NCI-H1436 (cell line): ENCODE measurements at places on chromosomes 16 and 17.

GRCh38 chr16:68528686-68529379 lies 10.3 kb upstream of the ZFP90 start:
- DNase-seq: peak; percentile 73

GRCh38 chr16:81470796-81471636 lies 26.4 kb downstream of the CMIP start:
- no peak for DNase-seq

- no peak for DNase-seq
Measured at GRCh38 chr17:41118721-41119120, 548 bp upstream of the KRTAP4-11 start.

DNA sequence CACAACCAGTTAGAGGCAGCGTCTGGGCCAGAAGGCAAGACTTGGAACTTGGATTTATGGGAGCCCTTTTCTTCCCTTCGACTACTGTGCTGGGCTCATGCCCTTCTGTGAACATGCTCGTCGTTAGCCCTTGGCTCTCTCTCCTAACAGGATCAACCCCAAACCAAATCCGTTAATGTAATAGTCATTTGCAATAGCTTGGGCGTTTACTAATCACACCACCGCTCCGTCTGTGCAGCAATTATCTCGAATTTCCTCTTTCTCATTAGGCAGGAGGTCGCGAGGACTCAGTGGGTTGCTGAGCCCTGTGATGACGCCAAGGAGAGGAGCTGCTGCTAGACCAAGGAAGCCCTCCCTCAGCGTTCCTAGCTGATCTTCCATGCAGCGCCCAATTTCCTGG lies 114.7 kb downstream of the ENGASE start:
- DNase-seq: no peak

DNA sequence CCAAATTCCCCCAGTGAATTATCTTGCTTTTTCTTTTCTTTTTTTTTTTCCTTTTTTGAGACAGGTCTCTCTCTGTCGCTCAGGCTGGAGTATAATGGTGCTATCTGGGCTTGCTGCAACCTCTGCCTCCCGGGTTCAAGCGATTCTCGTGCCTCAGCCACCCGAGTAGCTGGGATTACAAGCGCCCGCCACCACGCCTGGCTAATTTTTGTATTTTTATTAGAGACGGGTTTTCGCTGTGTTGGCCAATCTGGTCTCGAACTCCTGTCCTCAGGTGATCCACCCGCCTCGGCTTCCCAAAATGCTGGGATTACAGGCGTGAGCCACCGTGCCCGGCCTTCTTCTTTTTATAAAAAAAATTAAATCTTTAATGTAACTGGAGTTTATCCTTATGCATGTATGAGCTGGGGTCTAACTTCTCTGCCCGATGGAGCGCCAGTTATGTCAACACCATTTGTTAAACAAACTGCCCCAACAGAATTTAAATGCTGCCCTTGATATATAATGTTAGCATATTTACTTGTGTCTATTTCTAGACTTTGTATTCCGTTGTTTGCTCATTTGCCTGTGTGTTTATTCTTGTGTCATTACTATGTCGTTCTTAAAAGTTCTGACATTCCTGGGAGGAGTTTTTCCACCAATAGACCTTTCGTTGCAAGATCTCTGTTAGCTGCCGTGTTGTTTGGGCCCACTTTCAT lies 535 bp upstream of the AURKB start:
- no peak for DNase-seq

DNA sequence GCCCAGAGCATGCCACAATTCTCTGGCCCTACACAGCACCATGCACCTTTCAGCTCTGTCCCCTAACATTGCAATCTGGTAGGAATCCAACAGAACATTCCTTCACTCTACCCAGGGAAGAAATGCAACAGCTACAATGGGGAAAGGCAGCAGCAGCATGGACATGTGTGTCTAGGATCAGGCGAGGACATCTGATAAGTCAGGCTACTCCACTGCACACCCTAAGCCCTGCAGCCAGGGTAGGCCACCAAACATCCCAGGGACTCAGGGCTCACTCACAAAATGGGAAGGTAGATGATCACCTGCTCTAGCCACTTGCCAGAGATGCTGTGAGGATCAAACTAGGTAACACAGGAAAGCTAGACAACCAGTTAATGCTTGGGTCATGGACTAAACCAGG lies 5.1 kb downstream of the RANBP10 start:
- no peak for DNase-seq

- no peak for DNase-seq
Measured at GRCh38 chr16:50326264-50326663, 42.5 kb downstream of the BRD7 start.

- no peak for DNase-seq
Measured at GRCh38 chr16:11326737-11327276, 18.5 kb upstream of the RMI2 start.

DNA sequence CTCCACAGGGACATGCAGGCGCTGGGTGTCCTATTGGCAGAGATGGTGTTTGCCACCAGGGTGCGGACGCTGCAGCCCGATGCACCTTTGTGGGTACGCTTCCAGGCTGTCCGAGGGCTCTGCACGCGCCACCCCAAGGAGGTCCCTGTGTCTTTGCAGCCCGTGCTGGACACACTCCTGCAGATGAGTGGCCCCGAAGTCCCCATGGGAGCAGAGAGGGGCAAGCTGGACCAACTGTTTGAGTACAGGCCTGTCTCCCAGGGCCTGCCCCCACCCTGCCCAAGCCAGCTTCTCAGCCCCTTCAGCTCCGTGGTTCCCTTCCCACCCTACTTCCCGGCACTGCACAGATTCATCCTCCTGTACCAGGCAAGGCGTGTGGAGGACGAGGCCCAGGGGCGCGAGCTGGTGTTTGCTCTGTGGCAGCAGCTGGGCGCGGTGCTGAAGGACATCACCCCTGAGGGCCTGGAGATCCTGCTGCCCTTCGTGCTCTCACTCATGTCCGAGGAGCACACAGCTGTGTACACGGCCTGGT lies 2.8 kb downstream of the WDR81 start:
- no peak for DNase-seq

- no peak for DNase-seq
Measured at GRCh38 chr16:51228097-51228659, 77.1 kb upstream of the SALL1 start.

DNA sequence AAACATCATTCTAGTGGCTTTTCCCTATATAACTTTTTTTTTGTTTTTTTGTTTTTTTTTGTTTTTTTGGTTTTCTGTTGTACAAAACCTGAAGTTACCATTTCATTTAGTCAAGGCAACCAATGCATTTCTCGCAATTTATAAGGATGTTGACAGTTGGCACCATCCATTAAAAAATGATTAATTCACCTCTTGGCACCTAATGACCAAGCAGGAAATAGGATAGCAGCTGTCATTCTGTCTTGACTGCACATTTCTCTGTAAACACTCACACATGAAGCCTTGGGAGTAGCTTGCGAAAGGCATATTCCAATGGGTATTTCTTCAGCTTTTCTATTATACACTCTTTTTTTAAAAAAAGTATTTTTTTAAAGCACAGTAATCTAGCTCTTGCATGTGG lies 77.5 kb downstream of the SYCE1L start:
- no peak for DNase-seq

GRCh38 chr17:65366102-65366844 lies 195.2 kb downstream of the AXIN2 start:
- no peak for DNase-seq

DNA sequence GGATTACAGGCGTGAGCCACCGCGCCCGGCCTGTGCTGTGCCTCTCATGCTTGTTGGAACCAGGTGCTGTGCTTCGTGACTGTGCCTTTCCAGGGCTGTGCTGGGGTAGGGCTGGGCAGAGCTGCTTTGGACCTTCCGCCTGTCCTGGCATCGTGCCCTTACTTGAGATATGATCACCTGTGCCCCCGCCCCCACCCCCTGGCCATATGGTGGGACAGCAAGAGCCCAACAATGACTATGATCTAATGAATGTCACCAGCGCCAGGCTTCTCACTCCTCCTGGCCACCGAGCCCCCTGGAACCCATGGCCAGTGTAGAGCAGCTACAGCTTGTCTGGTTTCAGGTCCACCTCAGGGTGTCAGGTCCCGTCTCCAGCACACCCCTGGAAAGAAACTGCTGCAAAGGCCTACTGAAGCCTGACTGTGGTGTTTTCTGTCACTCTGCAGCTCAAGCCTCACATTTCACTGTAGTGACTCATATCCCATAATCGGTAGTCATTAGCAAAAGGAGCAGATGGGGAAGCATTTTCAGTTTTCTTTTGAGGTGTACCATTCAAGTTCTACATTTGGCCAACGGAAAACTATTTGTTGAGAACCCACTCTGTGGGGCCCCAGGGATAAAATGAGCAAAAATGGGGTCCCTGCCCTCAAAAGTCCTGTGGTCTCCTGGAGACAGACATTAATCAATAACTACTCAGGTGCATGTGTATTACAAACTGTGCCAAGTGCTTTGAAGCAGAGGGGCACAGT lies 22.1 kb downstream of the FCSK start:
- no peak for DNase-seq

- no peak for DNase-seq
Measured at GRCh38 chr17:35265071-35265470, 22.2 kb downstream of the SLFN5 start.

- DNase-seq: no peak
Measured at GRCh38 chr17:2343421-2343820, 6.1 kb downstream of the SGSM2 start.

DNA sequence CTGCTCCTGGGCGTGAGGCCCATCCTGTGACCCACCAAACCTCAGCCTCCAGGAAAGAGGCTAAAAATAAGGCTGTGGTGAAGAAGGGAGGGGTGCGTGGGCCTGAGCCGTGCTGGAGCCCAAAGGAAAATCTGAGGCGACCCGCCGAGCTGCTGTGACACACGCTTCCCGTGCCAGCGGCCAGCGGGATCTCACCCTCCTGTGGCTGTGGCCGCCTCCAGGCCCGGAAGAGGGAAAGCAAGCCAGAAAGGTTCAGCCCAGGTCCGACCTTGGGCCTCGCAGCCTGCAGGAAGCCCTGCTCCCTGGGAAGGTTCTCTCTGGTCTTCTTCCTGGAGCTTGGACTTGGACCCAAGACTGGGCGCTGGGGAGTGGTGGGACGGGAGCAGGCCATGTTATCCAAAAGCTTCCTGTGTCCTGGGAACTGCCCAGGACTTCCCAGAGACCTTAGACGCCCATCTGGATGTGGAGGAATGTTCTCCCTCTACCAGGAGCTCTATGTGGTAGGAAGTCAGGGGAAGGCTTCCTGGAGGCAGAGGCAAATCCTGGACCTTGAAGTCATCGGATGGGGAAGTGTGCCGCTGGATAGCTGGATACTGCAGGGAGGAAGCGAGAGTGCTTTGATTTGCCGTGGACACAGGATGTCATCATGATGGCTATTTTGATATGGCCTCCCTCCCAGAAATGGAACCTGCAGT lies 11.4 kb downstream of the SPNS2 start:
- no peak for DNase-seq

DNA sequence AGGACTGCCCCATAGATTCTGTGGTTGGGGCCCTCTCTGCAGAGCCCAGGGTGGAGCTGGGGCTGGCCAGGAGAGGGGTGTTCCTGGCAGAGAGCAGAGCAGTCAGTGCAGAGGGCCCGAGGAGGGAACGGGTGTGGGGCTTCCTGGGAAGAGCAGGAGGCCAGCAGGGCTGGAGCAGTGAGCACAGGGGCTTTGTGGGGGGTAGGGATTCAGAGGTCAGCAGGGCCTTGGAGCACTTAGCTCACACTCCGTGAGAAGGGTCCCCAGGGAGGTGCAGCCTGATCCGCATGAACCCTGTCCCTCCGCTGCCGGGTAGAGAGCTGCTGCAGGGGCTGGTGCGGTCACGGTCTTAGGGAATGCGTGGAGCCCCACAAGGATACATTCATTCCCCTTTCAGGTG lies 113.0 kb upstream of the CIBAR2 start:
- no peak for DNase-seq

DNA sequence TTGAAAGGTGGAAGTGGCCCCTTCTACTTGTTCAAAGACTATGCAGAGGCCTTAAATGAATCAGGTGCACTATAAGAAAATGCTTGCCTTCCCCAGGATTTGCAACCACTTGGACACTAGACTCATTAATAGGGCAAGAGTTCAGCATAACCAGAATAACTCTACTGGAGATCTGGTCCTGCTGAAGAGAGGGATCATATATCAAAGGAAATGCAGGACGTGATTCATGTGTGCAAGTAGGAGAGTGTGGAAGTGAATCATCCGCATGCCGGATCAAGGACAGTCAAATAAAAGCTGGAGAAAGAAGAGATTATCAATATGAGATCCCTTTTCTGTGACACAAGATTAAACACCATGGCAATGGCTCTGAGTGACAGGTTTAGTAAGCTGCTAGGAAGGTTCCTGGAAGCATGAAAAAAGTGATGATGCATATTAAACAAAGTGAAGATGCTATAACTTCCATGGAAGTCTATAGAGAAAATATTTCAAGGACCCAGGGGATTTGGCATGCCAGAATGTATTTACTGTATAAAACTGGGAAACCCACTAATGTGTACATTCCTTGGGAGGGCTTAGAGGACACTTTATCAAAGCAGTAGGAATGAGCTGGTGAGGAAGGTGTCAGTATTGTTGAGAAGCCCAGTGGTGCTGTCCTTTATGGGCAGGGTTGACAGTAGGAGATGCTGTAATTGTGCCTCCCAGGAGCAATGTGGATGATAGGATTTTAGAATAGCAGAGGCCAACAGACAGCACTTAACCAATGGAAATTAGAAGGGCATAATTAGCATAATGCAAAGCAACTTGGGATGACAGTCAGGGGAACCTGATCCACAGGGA lies 133.1 kb downstream of the ABCA8 start:
- DNase-seq: no peak

DNA sequence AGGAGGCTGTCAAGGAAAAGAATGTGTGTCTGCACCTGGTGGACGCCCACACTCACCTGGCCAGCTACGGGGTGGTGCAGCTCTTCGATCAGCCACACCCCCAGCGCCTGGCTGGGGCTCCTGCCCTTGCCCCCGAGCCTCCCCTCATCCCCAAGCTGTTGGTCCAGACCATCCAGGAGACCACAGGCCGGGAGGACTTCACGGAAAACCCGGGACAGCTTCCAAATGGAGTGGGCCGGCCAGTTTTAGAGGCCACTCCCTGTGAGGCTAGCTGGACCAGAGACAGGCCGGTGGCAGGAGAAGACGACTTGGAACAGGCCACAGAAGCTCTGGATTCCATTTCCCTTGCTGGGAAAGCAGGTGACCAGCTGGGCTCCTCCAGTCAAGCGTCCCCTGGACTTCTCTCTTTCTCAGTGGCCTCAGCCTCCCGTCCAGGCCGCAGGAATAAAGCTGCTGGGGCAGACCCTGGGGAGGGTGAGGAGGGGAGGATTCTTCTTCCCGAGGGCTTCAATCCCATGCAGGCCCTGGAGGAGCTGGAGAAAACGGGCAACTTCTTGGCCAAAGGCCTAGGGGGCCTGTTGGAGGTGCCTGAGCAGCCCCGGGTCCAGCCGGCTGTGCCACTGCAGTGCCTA lies 2.2 kb downstream of the WDR81 start:
- DNase-seq: no peak

- no peak for DNase-seq
Measured at GRCh38 chr17:79085921-79086551, 11.4 kb downstream of the ENGASE start.

DNA sequence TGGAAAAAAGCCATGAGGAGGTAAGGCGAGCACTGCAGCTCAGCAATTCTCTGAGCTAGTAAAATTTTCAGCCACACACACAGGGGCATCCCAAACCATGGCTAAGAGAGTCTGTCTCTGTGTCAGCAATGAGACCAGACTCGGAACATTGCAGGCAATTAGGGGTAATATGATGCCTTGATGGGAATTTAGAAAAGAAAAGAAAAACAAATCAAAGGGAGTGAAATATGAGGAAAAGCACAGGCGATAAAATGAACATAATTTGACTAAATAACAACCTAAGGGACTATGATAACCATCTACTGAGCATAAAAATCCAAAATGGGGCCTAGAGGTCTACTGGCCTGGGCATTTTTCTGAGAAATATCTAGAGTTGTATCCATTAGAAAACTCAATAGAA lies 546.0 kb upstream of the PSMD7 start:
- no peak for DNase-seq

- DNase-seq: no peak
Measured at GRCh38 chr17:75752802-75753513, 12.0 kb downstream of the GALK1 start.
